ENCODE measurements at places on chromosomes 12 and 14.

GRCh38 chr12:12441429-12441807 is 84.5 kb downstream of the BORCS5 start:
- ATAC-seq: no peak

DNA sequence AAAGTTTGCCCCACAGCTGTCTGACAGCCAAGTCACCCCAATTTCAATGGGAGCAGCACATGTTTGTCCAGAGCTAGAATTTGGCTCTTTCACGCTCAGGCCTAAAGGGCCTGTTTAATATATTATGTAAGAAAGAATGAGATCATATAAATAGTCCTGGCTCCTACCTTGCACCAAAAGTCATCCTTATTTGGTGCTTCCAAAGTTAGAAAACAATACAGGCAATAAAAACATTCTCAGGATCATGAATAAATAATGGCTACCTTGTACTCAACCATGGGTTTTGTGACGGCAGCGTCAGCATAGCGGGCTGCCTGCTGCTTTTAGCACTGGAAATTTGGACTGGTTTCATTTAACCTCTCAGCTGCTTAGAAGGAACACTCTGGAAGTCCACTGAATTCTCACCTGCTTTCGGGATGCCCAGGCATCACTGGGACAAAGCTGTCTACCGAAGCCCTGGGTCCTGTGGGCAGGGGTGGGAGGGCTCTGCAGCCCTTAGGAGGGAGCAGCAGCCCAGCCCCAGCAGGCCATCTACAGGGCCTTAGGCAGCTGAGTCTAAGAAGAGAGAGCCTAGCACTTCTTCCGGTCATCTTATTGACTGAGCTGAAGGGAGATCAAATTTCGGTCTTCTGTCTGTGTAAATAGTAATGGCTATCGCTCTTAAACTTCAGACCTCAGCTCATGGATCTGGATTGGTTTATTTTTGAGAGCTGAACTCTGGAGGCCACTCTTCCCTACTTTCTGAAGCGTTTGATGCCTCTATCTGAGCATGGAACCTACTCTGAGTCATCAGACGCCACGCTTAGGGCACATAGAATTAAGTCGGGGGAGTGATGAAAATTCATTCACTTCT is 106.5 kb downstream of the SAMD4A start:
- ATAC-seq: no peak

DNA sequence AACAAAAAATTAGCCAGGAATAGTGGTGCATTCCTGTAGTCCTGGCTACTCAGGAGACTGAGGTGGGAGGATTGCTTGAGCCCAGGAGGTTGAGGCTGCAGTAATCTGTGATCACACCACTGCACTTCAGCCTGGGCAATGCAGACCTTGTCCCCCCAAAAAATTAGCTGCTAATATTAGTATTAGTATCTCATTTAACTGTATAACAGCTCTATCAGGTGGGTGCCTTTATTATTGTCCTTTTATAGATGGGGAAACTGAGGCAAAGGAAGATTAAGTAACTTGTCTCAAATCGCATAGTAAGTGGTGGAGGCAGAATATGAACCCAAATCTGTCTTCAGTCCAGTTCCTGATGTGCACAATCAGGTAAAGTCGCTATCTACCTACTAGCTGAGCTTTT is 142.3 kb upstream of the CRY1 start:
- ATAC-seq: no peak

GRCh38 chr14:32728976-32729375 is 209.7 kb upstream of the NPAS3 start:
- no peak for ATAC-seq

GRCh38 chr14:71410578-71411284 is 503.5 kb downstream of the PCNX1 start:
- ATAC-seq: peak; percentile 79

DNA sequence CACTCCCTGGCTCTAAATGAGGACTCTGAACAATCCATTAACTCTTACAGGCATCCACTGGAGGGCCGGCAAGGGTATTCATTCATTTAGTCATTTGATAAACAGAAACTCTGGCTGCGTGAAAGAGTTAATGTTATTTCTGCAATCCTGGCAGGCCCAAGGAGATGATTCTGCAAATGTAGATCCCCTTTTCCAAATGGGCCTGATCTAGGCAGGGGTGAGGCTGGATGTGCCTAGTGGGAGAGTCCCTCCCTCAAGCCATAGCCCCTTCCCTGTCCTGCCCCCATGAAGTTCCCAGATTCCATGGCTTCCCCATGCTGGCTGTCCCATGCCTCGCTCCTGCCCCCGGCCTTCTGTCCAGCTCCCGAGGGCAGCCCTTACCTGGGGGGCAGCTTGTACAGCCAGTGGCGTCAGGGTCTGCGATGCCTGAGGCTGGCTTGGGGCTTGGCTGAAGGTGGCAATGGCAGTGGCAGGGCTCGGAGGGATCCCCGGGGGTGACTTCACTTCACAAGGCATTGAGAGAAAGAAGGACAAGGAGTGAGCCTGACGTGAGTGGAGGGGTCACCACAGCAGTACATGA is 18.4 kb downstream of the POU6F1 start:
- ATAC-seq: no peak

- ATAC-seq: no peak
Measured at GRCh38 chr14:102241147-102241546, 63.8 kb downstream of the MOK start.

- ATAC-seq: no peak
Measured at GRCh38 chr12:57158665-57159064, 11.2 kb upstream of the LRP1-AS start.

- ATAC-seq: no peak
Measured at GRCh38 chr14:92568621-92569479, 55.3 kb downstream of the RIN3 start.

DNA sequence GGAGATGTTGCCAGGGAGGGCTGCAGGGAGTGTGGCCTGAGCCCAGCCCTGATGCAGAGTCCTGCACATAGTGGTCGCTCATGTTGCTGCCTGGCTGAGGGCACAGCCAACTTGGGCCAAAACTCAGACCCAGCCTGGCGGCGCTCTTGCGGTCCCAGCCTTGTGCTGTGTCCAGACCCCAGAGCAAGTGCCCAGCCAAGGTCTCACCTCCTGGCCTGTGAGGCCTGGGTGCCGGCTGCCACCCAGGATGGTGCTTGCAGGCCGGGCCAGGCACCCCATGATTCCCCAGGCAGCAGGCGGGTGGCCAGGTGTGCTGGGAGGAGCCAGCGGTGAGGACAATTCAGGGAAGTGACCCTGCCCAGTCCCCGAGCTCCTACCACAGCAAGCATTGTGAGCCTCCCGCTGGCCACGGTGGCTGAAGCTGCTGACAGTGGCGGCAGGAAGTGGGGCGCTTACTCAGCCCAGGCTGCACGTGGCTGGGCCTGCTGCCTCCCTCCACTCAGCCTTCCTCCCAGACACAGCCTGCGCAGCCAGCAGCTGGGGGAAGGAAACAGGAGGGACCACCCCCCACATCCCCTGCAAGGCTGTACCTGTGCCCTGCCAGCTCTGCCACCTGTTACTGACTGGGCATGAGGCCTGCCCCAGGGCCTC is 17.7 kb upstream of the PGF start:
- peak; percentile 85 for ATAC-seq

- ATAC-seq: no peak
Measured at GRCh38 chr12:26119391-26119989, 5.3 kb downstream of the BHLHE41 start.

DNA sequence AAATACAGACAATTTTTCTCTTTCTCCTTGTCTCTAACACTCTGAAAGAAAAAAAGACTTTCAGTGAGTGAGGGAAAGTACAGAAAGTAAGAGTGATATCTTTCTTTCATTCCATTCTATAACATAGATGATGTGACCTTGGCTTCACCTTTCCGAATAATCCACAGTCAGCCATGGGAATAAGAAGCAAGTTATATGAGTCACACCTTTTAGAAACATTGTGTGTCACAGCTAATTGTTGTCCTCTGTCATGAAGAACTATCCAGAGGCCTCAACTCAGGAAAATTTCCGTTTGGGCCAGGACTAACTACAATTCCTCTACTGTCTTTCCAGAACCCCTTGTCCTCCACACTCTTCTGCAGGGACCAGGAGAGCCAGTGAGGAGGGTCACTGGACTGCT is 209.7 kb upstream of the FAR2 start:
- ATAC-seq: no peak

DNA sequence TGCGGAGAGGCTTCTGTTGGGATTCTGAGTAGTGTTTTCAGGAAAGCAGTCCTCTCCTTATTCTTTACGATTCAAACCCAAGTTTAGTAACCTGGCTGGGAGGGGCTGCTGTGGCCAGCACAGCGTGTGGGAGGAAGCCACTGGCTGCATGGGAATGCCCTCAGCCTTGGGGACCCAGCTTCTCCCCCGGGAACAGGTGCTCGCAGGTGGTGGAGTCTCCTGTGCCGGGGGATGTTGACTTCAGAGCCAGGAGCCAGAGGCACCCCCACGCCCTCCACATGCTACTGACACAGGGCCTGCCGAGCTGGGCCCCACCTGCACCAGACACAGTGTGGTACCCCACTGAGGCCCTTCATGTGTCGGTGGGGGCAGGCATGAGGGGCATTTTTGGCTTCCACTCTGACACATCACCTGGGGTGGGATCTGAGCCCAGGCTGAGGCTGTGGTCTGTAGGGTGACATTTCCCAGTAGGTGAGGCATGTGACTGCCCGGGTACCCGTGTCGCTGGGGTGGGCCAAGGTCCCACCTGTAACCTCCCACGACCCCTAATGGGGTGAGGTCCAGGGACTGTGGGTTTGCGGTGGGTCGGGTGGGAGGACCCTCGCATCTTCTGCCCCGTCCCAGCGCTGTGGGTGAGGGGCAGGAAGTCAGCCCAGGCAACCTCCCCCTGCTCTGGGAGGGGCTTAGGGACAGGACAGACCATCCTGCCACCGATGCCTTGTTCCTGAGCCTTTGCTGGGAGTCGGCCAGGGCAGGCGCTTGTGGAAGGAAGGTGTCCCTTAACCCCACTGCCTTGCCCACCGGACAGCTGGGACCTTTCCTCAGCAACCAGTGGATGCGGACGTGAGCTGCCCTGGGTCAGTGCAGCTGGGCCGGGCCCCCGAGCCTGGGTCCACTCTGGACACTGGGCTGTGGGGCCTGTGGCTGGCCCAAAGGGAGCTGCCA is 26.5 kb downstream of the MTA1 start:
- ATAC-seq: no peak

DNA sequence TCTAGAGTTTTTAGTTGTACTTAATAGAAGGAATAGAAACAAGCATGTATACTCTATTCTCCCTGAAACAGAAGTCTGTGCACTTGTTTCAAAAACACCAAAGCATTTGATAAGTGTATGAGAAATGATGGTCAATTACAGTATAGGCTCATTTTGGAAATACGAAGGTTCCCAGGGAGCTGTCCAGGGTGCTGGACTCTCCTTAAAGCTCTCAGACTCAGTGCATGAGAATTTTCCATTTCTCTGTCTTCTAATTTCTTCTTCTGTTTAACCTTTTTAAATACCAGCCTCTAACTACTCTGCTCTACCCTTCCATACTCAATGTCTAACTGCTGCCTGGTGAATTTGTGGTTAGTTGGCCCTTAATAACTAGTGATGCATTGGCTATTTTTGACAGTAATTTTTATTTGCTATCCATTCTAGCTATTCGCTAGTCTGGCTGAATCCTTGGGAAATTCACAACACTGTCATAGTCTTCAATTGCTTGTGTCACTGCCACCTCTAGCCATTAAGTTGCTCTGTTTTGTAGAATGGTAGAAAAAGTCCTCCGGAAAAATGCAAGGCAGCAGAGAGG is 229.2 kb downstream of the NRXN3 start:
- no peak for ATAC-seq

- no peak for ATAC-seq
Measured at GRCh38 chr12:87818441-87818840, 210.8 kb downstream of the C12orf50 start.

DNA sequence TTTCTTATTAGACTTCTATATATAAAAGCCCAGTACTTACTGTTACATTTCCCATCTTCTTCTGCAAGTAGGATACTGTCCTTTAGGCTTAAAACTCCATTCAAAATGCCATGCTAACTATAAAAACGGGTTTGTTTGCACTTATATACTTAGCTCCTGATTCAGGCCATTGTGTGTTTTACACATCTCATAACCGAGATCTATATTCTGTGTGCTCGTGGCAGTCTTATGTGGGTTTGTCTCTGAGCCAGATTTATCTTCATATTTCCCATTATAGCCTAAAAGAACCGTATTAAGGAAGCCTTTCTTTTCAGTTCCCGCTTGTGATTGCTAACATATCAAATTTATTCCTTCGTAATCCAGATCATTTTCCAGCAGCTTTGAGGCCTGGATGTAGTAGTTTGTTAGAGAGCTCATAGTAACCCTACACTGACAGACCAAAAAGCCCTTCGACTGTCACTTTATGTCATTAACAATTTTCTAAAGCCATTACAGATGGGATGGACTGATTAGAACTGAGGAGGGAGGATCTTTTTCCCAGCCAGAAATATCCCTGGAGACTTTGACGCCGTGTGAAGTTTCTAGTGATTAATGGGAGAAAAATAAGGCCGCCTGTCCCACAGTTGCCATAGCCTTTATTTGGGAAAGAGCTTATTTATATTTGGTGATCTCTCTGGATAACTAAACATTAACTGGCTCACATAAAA is 508.5 kb downstream of the FOXG1 start:
- ATAC-seq: no peak

GRCh38 chr14:61430066-61430757 is 108.8 kb downstream of the PRKCH start:
- peak; percentile 57 for ATAC-seq

GRCh38 chr12:89390802-89391673 is 38.7 kb upstream of the DUSP6 start:
- ATAC-seq: peak; percentile 82

DNA sequence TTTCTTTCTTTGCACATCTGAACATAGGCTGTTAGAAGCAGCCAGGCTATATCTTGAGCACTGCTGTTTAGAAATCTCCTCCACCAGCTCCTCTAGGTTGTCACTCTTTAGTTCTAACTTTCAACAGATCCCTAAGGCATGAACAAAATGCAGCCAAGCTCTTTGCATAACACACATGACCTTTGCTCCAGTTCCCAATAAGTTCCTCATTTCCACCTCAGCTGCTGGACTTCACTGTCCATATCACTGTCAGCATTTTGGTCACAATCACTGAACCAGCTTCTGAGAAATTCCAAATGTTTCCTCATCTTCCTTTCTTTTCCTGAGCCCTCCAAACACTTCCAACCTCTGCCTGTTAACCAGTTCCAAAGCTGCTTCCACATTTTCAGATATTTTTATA is 27.6 kb upstream of the C14orf132 start:
- no peak for ATAC-seq

GRCh38 chr12:94100211-94100627 is 48.2 kb upstream of the PLXNC1 start:
- ATAC-seq: peak; percentile 25

GRCh38 chr12:127223731-127224130 is 1043.2 kb upstream of the TMEM132C start:
- ATAC-seq: no peak

- no peak for ATAC-seq
Measured at GRCh38 chr14:34619471-34619870, 10.5 kb downstream of the SNX6 start.

Measured in activated T-helper 17 cell treated with anti-CD3 and anti-CD28 coated beads, Interleukin-2, amount 50 U/mL, for 72 hours (primary cell).